ENCODE measurements at places on chromosomes 7 and 10. TPM values are rescaled to one million over a fixed set of nuclear protein-coding genes. Genes with fewer than 3 reads are reported as not detected.

The ZDHHC6 gene
- 40.7 TPM for total RNA-seq

The RFC2 gene
- total RNA-seq: 81.1 TPM

The DEPP1 gene
- 0.34 TPM for total RNA-seq

The RBM33 gene
- 57.7 TPM for total RNA-seq

The CTAGE6 gene
- 1.9 TPM for total RNA-seq

The ITPRID1 gene
- not detected for total RNA-seq

The GRID2IP gene
- 0.19 TPM for total RNA-seq

The HOXA6 gene
- not detected for total RNA-seq

The OR2A12 gene
- total RNA-seq: not detected

The ZNF511 gene
- total RNA-seq: 51.5 TPM

The FAM131B gene
- total RNA-seq: 2.3 TPM

The MRLN gene
- total RNA-seq: not detected

The CPA1 gene
- not detected for total RNA-seq

The DNMBP gene
- total RNA-seq: 2.2 TPM

The ZCWPW1 gene
- total RNA-seq: 3.9 TPM

The HTRA1 gene
- not detected for total RNA-seq

The INSYN2A gene
- total RNA-seq: not detected

The CRPPA gene
- 0.59 TPM for total RNA-seq

The MDFIC gene
- total RNA-seq: 82.3 TPM

The A1CF gene
- total RNA-seq: not detected

The SLC13A1 gene
- total RNA-seq: not detected

The TBATA gene
- not detected for total RNA-seq

The LRRD1 gene
- not detected for total RNA-seq

The TAX1BP1 gene
- total RNA-seq: 105 TPM

The CYP2C19 gene
- 0.53 TPM for total RNA-seq

The CRTAC1 gene
- not detected for total RNA-seq

The TMEM178B gene
- total RNA-seq: 0.81 TPM

The SLC13A4 gene
- total RNA-seq: not detected

The RBP3 gene
- total RNA-seq: not detected

The ZNF775 gene
- 6.8 TPM for total RNA-seq

The IFIT1B gene
- total RNA-seq: not detected

The TPST1 gene
- total RNA-seq: 0.94 TPM

The NAT16 gene
- not detected for total RNA-seq

The PKD2L1 gene
- total RNA-seq: not detected

The PDE6C gene
- total RNA-seq: not detected

The MYH16 gene
- total RNA-seq: not detected

The RHOBTB1 gene
- not detected for total RNA-seq

The PTPRZ1 gene
- not detected for total RNA-seq

The ITGA8 gene
- not detected for total RNA-seq

The BTBD16 gene
- total RNA-seq: not detected

The PRKCQ gene
- 45.2 TPM for total RNA-seq

The ST8SIA6 gene
- total RNA-seq: 0.38 TPM

The CELF2 gene
- total RNA-seq: 109 TPM

The ZKSCAN5 gene
- total RNA-seq: 7.6 TPM

The DIP2C gene
- total RNA-seq: 0.80 TPM

The GPR15LG gene
- total RNA-seq: not detected

The UBTD1 gene
- 2.6 TPM for total RNA-seq
